ENCODE measurements at places on chromosomes 13 and 19.

DNA sequence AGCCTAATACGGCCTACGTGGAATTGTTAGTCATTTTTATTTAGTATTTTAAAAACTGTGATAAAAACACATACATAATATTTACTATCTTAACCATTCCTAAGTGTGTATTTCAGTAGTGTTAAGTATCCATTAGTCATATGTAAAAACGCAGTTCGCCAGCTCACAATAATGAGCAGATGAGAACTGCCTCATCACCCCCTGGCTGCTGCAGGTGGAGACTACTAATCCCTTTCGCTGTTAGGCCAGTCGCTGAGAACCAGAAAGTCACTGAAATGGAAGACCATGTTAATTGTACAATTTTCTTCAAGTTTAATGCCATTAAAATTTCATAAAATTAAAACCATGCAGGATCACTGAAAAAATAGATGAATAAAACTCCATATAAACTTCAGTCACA lies 1.6 kb downstream of the ESD start:
- DNase-seq, result no peak

- no peak for DNase-seq
Measured at GRCh38 chr13:101144808-101145419, 271.4 kb downstream of the NALCN start.

GRCh38 chr13:44237276-44237767 lies 136.3 kb upstream of the SERP2 start:
- DNase-seq, result no peak

GRCh38 chr13:85659493-85659892 lies 139.7 kb downstream of the SLITRK6 start:
- DNase-seq, result no peak

DNA sequence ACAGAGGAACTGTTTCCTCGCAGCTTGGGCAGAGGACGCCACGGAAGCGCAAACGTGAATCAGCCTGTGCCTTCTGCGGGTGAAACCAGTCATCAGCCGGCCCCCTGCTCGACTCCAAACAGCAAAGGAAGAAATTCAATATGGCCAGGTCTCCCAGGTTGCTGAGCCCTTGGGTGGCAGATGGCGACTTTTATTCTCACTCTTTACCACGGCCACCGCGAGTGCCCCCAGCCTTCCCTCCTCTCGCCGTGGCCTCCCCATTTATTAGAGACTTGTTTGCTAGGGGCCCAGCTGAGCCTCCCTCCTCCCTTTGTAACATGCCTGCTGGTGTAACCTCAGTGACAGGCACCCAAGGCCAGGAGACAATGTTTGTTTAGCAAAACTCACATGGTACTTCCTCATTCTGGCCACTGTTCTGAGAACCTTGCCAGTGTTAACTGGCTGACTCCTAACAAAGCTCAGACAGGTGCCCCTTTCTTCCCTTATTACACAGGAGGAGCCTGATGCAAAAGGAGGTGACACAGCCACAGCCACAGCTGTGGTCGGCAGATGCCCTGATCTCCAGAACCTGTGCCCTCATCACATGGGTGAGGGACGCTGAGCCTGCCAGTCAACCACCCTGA lies 5.8 kb downstream of the RAB20 start:
- no peak for DNase-seq

DNA sequence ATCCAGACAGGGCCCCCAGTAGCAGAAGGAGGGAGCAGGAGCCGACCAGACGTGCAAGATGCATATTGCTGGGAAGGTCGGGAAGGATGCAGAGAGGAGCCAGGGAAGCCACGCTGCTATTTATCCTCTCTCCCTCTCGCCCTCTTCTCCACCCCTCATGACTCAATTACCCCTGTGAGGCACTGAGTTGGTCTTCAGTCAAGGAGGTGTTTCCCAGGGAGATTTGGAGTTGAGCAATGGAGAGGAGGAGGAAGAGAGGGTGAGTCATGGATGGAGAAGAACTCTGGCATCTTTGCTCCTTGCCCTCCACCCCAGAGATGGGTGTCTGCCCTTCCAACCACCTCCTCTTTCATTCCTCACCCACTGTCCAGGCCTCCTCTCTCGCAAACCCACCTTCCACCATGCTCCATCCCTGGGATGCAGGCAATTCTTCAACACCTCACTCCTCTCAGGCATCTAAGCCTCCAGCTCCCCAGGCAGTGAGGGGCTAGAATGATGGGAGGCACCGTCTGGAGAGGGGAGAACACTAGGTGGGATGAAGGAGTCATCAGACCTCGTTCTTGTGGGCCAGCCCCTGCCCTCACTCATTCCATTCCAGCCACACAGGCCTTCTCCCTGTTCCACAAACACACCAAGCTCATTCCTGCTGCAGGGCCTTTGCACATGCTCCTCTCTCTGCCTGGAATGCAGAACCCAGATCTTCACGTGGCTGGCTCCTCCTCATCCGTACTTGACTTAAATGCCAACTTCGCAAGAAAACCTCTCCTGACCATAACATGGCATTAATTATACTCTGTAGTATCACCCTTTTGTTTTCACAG lies at the start of gene SBSN:
Gene SBSN (minus strand): TSS at position 94 of the 821 bp plus-strand sequence. CDS start 30 bp downstream, at position 64.
- no peak for DNase-seq

DNA sequence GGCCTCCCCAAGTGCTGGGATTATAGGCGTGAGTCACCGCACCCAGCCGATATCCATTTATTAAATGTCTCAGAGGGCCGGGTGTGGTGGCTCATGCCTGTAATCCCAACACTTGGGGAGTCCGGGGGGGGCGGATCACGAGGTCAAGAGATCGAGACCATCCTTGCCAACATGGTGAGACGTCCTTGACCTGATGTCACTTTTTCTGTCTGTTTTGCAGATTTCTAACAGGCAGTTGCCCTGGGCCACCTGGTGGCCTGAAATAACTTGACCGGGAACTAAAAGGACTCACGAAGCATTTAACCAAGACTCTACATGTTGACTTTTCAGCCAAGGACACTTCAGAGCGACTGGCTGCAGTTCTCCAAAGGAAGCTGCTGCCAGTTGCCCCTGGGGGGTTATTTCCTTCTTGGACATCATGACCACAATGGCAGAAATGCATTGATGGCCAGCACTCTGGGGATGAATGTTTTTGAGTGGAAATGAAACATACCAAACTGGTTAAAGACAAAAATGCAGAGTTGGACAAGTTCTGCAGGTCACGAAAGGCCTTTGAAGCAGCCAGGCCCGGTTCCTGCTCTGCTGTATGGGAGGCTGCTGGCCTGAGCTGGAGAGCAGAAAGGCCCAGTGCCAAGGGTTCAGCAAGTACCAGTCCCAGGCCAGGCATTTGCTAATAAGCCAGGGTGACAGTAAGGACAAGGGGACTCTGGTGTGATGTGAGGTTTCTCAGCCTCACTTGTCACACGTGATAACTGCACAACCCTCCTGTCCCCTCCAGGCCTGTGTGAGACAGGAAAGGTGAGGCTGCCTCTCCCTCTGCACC lies 8.3 kb downstream of the ZNF837 start:
- DNase-seq, result no peak

DNA sequence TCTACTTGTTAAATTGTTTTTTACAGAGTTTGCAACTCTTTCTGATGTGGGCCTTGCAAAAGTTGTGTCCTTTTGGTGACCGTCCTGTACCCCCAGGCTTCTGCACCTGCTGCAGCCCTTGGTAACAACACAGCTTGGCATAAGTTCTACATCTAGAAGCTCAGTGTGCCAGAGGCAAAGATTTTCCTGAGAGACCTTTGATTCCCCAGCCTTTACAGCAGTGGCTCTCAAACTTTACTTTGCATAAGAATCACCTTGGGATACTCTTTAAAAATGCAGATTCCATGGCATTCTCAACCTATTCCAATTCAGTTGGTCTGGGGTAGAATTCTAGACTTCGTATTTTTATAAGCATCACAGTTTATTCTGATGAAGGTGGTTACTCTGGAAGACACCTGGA lies 260.9 kb downstream of the DCT start:
- DNase-seq, result no peak

DNA sequence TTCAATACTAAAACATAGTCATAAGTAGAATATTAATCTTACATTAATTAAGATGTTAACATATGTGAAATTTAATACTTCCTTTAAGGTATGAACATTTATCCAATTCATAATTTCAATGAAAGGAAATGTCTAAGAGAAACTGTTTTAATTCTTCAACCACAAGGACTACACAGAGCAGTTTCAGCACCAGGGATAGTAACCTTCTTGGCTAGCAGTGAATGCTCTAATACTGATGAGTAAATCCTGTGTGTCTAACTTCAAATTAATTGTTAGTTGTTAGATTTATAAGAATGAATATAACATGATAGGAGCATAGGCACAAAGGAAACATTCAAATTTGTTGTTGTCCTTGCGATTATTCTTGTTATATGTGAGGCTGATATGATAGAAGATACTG lies 15.6 kb upstream of the NBEA start:
- no peak for DNase-seq

- no peak for DNase-seq
Measured at GRCh38 chr19:18762125-18763023, 28.7 kb downstream of the COMP start.

- DNase-seq, result no peak
Measured at GRCh38 chr13:38641164-38641948, 45.5 kb upstream of the FREM2 start.

DNA sequence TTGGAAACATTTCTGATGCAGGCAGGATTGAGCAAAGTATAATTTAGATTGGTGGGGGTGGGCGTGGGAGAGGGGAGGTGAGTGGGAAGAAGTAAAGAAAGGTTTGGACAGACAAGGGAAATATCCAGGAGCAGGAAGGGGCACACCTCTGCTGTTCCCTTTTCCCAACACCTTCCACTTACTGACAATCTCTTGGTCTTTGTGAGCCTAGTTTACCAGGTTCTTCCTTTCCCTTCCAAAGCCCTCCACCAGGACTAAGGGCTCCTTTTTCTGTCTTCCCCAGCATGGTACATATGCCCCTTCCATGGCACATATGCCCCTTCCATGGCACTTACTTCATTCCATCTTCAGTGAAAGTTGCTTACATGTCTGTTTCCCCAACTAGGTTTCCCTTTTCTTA lies 6.2 kb upstream of the THSD1 start:
- DNase-seq, result no peak

DNA sequence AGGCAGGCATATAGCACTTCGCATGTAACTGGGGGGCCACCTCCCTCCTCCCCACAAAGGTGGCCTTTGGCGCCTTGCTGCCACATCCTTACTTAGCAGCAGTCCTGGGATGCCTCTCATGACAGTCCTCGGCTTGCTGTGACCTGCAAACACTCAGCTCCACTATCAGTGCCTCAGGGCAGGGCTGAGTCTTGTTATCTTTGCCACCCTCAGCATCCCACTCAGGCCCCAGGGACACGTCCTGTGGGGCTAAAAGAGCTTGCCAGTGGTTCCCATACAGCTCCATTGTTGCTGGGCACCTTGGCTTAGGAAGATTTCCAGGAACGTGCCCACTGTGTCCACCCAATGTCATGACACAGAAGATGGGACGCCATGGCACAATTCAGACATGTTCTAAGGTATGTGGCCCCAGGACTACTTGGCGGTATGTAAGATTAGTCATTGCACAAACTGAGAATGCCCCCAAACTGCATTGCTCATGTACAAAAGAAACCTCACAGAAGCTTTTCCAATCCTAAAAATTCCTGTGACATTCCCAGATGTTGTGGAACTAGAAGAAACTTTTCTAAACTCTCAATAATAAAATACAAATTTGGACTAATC lies 16.3 kb downstream of the DOCK9 start:
- no peak for DNase-seq

GRCh38 chr13:37139356-37139755 lies 33.9 kb upstream of the CSNK1A1L start:
- no peak for DNase-seq

- DNase-seq, result no peak
Measured at GRCh38 chr13:20000062-20000552, 41.6 kb downstream of the ZMYM2 start.
